ENCODE measurements at places on chromosomes 12 and 14. TPM values are rescaled to one million over a fixed set of nuclear protein-coding genes. Genes with fewer than 3 reads are reported as not detected.

DNA sequence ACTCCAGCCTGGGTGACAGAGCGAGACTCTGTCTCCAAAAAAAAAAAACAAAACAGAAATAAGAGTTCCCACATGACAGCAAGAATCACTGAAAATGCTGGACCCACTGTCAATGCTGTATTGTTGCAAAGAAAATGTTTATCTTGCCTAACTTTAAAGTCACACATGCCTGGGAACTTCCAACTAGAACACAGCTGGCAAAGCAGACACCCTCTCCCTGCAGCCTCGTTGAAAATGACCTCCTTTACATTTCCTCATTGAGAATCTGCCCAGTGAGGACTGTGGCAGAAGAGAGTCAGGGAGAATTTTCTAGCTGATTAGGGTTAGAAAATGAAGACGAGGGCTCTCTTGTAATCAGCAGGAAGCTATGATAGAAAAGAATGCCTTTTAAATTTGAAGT is 42.8 kb upstream of the TCL1A start:
- no peak for DNase-seq

DNA sequence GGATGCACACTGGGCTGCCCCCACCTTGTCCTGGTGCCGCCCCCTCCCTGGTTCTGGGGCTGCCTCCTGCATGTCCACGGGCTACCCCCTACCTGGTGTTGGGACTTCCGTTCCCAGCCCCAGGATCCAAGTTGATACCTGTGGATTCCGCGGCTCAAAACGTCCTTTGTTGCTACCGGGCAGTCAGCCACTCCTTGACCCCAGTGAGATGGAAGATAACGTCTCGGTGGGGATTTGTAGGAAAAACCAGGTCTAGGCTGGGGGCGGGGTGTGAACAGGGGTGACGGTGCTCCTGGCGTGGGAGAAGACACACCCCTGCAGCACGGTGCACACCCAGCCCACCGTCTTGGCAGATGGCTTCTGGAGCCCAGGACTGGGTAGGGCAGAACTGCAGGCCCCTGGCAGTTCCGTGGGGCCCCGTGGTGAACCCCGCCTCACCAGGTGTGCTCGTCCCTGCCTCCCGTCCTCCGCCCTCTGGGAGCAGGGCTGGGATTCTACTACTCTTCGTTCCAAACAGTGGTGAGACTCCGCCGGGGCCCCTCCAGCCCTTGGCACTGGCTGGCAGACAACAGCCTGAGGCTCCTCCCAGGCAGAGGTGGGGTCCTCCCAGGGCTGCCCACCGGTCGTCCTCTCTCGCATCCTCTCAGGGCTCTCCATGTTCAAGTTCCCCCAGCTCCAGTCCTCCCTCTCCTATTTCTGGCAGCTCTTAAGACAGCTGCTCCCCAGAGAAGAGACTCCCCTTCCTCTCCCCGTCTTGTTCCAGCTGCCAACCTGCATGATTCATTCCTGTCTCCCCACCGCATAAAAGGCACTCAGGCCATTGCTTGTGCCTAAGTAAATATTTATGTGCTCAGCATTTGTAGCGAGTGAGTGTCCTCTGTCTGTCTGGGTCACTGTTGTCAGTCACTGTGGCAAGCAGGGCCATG is 75.5 kb downstream of the FBXL14 start:
- peak; percentile 68 for DNase-seq

DNA sequence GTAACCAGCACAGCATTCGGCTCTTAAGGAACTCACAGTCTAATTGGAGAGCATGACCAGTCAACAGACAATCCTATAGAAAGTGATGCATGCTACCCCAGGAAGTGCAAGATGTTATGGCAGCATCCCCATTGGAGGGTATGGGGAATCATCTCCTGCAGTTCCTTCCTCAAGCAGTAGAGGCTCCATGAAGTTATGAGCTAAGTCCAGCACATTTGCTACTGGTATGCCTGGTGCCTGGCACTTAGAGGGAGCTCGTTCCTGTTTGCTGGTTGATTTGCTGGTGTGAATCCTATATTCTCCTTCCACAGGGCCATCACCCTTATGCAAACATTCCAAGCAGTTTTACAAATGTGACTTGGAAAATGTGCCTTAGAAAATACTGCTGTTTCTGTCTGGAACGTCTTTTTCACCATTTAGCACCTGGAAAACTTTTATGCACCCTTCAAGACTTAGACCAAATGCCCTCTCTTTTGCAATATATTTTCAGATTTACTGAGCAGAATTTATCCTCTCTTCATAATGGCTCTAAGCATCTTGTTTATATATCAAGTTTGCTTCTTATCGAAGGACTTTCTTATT is 136.1 kb upstream of the WSCD2 start:
- DNase-seq, result peak; percentile 12

GRCh38 chr12:92955997-92956663 is 27.0 kb upstream of the EEA1 start:
- DNase-seq, result peak; percentile 95

- peak; percentile 86 for DNase-seq
These were observed 99.9 kb downstream of the ST8SIA1 start for GRCh38 chr12:22234561-22234960.

DNA sequence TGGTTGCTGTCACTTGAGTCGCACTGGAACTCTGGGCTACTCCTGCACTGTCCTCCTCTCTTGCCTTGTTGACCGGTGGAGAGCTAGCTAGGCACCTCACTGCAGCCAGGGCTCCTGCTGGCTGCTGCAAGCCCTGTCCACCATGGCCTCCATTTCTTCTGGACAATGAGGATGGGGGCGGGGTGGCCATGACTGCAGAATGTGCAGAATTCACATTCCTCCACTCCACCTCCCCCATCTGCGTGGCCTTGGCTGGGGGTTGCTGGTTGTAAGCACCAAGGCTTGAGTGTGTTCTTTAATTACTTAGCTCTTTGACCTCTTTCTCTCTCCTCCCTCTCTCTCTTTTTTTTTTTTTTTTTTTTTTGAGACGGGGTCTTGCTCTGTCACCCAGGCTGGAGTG is 248.5 kb downstream of the PCNX1 start:
- DNase-seq, result no peak

SCNN1A gene
- under 0.01 TPM for total RNA-seq
